ENCODE measurements at places on chromosomes 6 and 20. TPM values are rescaled to one million over a fixed set of nuclear protein-coding genes. Genes with fewer than 3 reads are reported as not detected.

Gene ADGRF5
- total RNA-seq: not detected

Gene CAGE1
- 0.09 TPM for total RNA-seq

Gene SLC22A2
- total RNA-seq: not detected

Gene C20orf202
- not detected for total RNA-seq

Gene SEMG1
- total RNA-seq: not detected

Gene LRRN4
- not detected for total RNA-seq

Gene SPATS1
- total RNA-seq: not detected

Gene RAMACL
- total RNA-seq: 0.30 TPM

Gene AKIRIN2
- total RNA-seq: 41.4 TPM

Gene ESF1
- 22.0 TPM for total RNA-seq

Gene OR12D3
- total RNA-seq: not detected

- no peaks in the 10 kb centered on the region for H3K36me3 ChIP-seq
- no peak overlapping the region for H3K4me3 ChIP-seq
Observed at GRCh38 chr6:117078624-117079023, 186.7 kb upstream of the VGLL2 start.

GRCh38 chr6:20117474-20117873 lies 94.8 kb downstream of the MBOAT1 start:
- no peak overlapping the region for H3K27ac ChIP-seq
- H3K27me3 ChIP-seq: no peaks in the 10 kb centered on the region
- DNase-seq: no peak
- H3K4me1 ChIP-seq: peaks cover 4% of the 10 kb centered on the region
- peaks cover 16% of the 10 kb centered on the region for H3K36me3 ChIP-seq

- peaks cover 46% of the 10 kb centered on the region for H3K4me1 ChIP-seq
- H3K27me3 ChIP-seq: no peaks in the 10 kb centered on the region
- H3K27ac ChIP-seq: peak overlapping the region; percentile 88
- H3K36me3 ChIP-seq: peaks cover 73% of the 10 kb centered on the region
- DNase-seq: no peak
Observed at GRCh38 chr6:106546261-106546690, 83.0 kb downstream of the RTN4IP1 start.

DNA sequence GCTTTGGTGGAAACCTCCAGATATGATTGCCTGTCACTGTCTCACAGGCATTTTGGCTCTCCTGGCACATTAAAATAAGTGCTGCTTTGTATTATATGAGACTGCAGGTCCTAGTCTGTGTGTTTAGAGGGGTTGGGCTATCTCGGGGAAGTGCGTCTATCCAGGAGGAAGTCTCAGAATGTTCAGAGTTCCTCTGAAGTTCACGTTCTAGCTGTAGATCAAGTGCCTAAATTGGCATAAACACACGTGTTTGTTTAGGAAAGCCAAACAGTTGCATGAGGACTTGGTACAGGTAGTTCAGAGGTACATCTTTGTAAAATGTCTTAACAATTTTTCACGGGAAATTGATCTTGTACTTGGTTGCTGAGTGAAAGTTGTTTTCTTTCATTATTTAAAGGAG lies 36.4 kb upstream of the SLC22A1 start:
- H3K27ac ChIP-seq: no peak overlapping the region
- H3K4me1 ChIP-seq: peaks cover 4% of the 10 kb centered on the region
- DNase-seq: no peak
- no peaks in the 10 kb centered on the region for H3K27me3 ChIP-seq
- peaks cover 60% of the 10 kb centered on the region for H3K36me3 ChIP-seq
- no peak overlapping the region for H3K4me3 ChIP-seq

DNA sequence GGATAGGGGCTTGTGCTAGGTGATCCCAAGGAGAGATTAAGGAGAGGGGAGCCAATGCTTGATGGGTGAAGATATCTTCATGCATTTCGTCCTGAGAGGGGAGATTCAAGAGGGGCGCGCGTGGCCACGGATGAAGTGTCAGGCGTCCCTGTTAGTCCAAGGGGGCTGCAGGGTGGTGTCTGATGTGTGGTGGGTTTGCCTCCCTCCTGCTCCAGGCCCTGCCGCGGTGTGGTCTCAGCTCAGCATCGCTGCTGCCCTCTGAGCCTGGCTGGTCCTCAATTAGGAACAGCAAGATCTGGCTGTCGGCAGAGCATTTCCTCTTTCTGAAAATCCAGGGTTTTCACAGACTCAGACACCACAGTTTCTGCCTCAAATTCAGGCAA lies 318.0 kb downstream of the THBS2 start:
- H3K36me3 ChIP-seq: no peaks in the 10 kb centered on the region
- H3K27me3 ChIP-seq: peaks cover 24% of the 10 kb centered on the region
- H3K4me3 ChIP-seq: no peak overlapping the region
- H3K4me1 ChIP-seq: peaks cover 2% of the 10 kb centered on the region
- no peak overlapping the region for H3K27ac ChIP-seq

GRCh38 chr6:19070520-19070919 lies 683.4 kb downstream of the RNF144B start:
- no peak overlapping the region for H3K27ac ChIP-seq
- H3K4me1 ChIP-seq: no peaks in the 10 kb centered on the region
- no peaks in the 10 kb centered on the region for H3K27me3 ChIP-seq
- H3K4me3 ChIP-seq: no peak overlapping the region
- H3K36me3 ChIP-seq: no peaks in the 10 kb centered on the region

DNA sequence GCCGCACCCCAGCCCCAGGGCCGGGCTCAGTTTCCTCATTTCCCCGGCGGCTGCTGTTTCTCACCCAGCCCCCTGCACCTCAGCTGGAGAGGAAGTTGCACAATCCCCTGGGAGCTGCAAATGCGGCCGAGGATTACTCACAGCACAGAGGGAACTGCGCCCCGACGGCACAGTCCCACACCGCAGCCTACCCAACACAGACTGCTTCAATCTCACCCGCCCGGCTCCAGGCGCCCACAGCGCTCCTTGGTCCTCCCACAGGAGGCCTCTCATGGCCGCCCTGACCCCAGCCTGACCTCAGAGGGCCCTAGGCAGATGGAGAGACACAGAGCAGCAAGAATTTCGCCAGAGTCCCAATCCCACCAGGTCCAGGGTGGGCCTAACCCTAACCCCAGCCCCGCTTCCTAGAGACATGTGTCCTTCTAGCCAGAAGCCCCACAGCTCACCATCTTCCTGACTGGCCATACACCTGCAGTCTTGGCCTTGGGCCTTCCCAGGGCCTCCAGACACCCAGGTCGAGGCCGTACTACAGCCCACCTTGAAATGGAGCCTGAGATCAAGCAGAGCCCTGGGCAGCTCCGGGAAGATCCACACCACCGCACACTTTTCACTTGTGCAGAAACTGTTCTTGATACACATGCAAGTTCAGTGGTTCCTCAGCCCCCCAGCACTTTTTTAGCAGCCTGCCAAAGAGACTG lies 11.7 kb downstream of the TFEB start:
- DNase-seq: no peak
- H3K27me3 ChIP-seq: no peaks in the 10 kb centered on the region
- no peak overlapping the region for H3K27ac ChIP-seq

DNA sequence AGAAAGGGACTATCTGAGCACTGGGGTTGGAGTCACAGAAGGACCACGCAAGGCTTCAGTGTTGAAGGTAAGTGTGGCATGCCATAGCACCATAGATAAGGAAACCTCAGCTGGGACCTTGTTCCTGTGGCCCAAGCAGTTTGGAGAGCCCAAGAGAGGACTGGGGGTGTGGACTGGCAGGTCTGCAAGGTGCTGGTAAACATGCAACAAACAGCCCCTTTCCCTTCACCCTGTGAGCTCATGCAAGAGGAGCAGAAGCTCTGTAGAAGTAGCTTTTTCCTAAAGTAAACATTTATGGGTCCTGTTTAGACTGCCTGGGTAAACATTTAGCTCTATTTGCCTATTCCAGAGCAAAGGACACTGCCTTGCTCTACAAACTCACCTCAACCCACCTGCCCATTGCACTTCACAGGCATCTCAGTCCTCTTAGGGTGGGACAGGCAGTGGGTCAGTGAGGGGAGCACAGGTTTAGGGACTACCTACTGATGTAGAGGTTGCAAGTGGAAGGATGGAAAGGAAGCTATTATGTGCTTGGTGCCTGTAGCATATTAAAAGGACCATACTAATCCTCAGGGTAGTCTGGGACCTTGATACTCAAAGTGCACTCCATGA lies 12.0 kb downstream of the ZSCAN31 start:
- H3K27ac ChIP-seq: no peak overlapping the region
- peaks cover 19% of the 10 kb centered on the region for H3K36me3 ChIP-seq
- no peak for DNase-seq
- peaks cover 7% of the 10 kb centered on the region for H3K27me3 ChIP-seq
- no peak overlapping the region for H3K4me3 ChIP-seq
- H3K4me1 ChIP-seq: no peaks in the 10 kb centered on the region

DNA sequence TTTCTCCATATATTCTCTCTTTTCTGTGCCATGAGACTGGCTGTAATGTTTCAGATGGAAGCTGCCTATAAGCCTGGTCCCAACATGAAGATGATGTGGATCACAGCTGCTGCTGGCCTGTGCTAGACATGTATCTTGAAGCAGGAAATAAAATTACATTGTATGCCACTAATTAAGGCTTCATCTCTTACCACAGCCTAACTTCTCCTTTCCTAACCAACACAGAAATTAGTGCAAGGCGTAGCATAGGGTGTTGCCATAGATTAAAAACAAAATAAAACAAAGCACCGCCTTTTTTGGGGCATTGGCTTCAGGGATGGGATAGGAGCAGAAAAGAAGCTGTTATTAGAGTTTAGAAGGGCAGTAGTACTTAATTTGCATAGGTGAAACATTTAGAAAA lies 4.7 kb upstream of the SLC17A4 start:
- no peak for DNase-seq
- H3K27ac ChIP-seq: no peak overlapping the region

Measured in activated CD4-positive, alpha-beta T cell treated with anti-CD3 and anti-CD28 coated beads for 36 hours (primary cell).